Head of caudate nucleus (tissue), 42 donors: ENCODE measurements at places on chromosomes 13 and 19.

- no peak for DNase-seq
Observed at GRCh38 chr13:30868799-30869470, 37.1 kb upstream of the MEDAG start.

DNA sequence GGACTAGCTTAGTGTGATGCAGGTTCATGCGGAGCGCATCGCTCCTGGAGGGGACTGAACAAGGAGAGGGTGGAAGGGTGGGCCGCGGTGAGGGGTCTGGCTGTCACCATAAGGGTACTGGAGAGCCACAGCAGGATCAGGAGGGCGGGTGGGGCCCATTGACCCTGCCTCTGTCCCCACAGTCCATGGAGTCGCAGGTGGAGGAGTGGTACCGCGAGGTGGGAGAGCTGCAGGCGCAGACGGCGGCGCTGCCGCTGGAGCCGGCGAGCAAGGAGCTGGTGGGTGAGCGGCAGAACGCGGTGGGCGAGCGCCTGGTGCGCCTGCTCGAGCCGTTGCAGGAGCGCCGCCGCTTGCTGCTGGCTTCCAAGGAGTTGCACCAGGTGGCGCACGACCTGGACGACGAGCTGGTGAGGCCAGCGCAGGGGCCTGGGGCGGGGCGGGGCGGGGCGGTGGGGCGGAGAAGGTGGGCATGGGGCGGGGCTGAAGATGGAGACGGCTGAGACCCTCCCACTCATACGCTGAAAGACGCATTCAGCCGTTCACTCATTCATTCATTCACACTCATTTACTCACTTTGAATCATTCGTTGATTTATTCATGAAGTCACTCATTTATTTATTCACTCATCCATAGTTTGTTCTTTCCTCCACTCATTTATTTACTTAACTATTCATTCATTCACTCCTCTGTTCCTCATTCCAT is 27.5 kb upstream of the SHKBP1 start:
- DNase-seq, result peak; percentile 77

- no peak for DNase-seq
Observed at GRCh38 chr13:34086281-34086680, 268.3 kb downstream of the RFC3 start.

DNA sequence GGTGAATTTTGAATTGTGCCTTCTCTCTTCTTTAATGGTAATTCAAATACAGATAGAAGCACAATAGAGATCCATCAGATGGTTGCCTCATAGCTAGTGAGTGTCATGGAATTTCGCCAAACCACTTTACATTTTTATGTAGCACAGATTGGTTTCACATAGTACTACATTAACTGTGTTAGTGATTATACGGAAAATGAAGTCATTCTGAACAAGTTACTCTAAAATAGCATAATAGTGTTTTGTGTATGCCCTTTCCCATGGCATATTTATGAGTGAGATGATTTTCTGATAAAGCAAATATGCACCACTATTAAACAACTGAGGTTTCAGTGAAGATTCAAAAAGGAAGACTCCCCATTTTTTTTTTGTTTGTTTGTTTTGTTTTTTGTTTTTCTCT is 1623.5 kb downstream of the PCDH9 start:
- no peak for DNase-seq

DNA sequence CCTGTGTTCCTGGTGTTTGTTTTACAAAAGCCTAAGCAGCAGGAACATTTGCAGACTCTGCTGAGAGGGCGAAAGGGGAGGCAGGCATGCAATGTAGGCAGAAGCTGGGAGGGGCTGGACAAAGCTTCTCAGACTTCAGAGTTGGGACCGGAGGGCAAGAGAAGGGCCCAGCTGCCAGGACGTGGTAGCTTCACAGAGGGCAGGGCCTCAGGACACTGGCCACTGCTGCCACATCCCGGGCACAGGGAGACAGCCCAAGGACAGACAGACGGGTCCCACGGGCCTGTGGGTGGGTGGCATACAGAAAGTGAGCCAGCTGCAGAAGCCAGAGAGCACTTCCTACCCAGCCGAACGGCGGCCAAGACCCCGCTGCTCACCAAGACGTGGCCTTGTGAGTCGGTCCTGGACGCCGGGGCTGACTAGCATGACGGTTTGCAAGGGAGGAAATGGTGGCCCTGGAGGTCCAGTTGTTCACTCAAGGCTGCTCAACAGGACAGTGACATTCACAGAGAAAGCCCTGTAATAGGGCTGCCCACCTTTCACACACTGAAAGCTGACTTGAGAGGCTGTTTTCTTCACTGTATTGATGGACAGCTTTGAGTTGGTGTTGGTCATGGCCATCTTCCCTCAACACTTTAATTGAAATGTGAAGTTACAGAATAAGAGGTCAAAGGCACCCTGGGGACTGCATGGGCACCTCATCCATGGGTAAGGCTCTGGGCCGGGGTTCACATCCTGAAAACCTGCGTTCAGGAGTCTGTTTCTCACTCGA is 23.7 kb upstream of the TFDP1 start:
- no peak for DNase-seq

DNA sequence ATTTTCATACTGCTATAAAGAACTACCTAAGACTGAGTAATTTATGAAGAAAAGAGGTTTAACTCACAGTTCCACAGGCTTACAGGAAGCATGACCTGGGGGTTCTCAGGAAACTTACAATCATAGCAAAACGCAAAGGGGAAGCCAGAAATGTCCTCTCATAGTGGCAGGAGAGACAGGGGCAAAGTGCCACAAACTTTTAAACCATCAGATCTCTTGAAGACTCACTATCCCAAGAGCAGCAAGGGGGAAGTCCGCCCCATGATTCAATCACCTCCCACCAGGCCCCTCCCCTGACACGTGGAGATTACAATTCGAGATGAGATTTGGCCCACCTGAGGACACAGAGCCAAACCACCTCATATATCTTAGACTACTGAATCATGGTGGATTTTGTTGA is 198.7 kb downstream of the KCTD12 start:
- DNase-seq, result no peak

DNA sequence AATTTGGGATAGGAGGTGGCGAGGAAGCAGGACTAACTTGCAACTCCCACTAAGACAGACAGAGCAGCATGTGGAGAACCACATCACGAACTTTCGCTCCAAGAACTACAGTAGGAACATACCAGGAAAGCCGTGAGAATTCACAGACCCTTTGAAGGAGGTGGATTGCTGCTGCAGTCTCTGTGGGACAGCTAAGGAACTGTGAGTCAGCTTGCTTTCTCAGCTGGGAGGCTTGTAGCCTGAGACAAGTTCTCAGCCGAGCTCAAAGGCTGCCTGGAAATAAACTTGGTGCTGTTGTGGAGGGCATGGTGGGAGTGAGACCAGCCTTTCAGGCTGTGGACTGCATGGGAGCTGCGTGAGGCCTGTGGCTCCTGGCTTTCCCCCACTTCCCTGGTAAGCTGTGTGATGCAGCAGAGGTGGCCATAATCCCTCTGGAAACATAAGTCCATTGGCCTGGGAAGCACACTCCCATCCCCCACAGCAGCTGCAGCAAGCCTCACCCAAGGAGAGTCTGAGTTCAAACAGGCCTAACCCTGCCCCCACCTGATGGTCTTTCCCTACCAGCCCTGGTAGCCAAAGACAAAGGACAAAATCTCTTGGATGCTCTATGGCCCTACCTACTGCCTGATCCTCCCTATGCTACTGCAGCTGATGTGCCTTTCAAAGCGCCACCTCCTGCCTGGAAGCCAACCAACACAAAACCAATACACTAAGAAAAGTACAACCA is 441.1 kb upstream of the HTR2A start:
- DNase-seq, result no peak

- DNase-seq, result no peak
Observed at GRCh38 chr19:16040642-16041041, 35.7 kb upstream of the TPM4 start.

GRCh38 chr19:28466107-28467045 is 746.6 kb downstream of the UQCRFS1 start:
- DNase-seq, result peak; percentile 53

GRCh38 chr19:57026476-57026875 is 93.3 kb upstream of the USP29 start:
- no peak for DNase-seq

DNA sequence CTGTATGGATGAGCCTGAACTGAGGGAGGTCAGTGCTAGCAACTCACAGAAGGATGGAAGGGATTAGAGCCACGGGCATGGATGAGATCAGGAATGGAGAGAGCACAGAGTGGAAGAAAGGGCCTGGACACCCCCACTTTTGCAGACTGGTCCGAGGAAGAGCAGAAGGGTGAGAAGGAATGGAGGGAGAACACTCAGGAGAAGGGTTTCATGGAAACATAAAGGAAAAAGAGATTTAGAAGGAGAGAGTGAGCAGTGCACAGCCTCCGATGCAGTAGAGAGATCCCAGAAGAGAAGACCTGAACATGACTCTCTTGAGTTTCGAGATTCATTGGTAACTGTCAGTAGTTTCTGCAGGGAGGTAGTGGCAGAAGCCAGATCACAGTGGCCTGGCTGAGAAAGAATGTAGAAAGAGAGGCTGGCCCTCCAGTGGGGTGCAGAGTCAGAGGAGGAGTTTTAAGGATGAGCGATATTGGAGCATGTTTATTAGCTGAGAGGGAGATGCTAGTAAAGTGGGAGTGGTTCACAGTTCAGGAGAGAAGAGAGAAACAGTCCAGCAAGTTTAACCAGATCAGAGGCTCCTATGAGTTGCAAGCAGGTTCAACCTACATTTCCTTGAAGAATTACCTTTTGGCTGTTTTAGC is 108.9 kb downstream of the ZAR1L start:
- DNase-seq, result no peak

DNA sequence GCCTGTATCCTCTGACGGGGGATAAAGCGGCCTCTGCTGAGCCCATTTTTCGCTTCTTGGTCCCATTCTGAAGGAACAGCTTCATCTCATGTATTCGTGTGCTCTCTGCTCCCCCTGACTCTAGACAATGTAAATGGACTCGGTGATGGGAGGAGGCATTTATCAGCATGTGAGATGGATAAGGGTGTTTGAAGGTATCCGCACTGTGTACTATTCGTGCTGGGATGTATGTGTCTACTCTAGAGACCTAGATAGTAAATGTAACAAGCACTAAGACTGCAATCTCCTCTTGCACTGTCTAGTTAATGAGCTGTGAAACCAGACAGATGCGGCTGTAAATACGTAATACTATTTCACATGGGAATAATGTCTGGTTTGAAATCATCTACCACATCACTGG is 134.6 kb upstream of the ARGLU1 start:
- DNase-seq, result no peak

DNA sequence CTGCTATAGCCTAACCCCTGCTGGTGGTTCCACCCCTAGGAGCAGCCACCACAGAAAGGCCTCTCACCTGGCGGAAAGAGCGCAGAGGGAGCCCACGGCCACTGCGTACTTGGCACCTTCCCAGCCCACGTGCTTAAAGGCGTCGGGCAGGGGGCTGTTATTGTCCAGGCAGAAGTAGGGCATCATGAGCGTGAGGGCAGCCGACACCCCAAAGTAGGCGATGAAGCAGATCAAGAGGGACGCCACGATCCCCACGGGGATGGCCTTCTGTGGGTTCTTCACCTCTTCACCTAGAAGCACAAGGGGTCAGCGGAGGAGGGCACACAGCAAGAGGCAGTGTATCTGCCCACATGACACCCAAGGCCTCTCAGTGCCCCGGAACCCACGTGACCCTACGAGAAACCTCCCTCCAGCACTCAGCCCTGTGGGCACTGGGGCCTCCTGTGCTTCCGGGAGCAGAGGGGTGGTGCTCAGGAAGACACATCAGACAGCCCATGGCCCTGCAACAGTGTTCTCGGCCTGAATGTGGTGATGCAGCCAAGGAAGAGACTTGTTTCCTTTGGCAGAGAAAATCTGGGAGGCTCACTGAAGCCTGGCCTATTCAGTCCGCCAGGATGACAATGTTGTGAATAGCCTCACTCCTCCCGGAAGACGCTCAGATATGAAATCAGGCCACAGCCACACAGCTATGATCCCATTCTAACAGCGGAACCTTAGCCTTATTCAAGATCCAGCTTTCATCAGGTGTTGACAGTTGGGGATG is 72.1 kb downstream of the SLC7A1 start:
- no peak for DNase-seq
